Activated CD4-positive, alpha-beta T cell treated with anti-CD3 and anti-CD28 coated beads, Interleukin-2, amount 10 ng/mL, durations not matched to agents 24 days and 14 days (primary cell): ENCODE measurements at places on chromosomes 5 and 9. TPM values are rescaled to one million over a fixed set of nuclear protein-coding genes. Genes with fewer than 3 reads are reported as not detected.
A peak's percentile ranks its signal among the peaks of the same experiment; 100 is the strongest.

- no peaks in the 10 kb centered on the region for H3K4me1 ChIP-seq
- no peak overlapping the region for H3K27ac ChIP-seq
- H3K27me3 ChIP-seq: no peaks in the 10 kb centered on the region
- no peak overlapping the region for H3K4me3 ChIP-seq
- H3K36me3 ChIP-seq: no peaks in the 10 kb centered on the region
These were observed 414.0 kb downstream of the NFIB start for GRCh38 chr9:13899924-13900323.

DNA sequence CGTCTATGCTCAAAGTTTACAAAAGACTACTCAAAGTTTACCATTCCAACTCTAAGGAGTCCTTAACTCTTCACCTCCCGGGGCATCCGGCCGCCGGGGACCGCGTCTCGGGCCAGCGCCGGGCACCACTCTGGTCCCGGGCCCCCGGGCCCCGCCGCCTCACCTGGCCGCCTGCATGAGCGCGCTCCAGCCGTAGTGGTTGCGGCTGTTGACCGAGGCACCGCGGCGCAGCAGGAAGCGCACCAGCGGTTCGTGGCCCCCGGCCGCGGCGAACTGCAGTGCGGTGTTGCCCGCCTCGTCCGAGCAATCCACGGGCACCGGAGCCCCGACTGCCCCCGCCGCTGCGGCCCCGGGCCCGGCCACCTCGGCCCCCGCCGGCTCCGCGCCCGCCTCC lies 388 bp downstream of the ANKS6 start:
- H3K36me3 ChIP-seq: peaks cover 3% of the 10 kb centered on the region
- peaks cover 18% of the 10 kb centered on the region for H3K27me3 ChIP-seq
- peak; percentile 75 for DNase-seq
- peak overlapping the region; percentile 32 for H3K4me3 ChIP-seq
- H3K4me1 ChIP-seq: peaks cover 24% of the 10 kb centered on the region

- no peaks in the 10 kb centered on the region for H3K36me3 ChIP-seq
- no peaks in the 10 kb centered on the region for H3K4me1 ChIP-seq
- H3K27me3 ChIP-seq: no peaks in the 10 kb centered on the region
- no peak overlapping the region for H3K27ac ChIP-seq
- DNase-seq: no peak
- H3K4me3 ChIP-seq: no peak overlapping the region
These were observed 515.2 kb downstream of the ZNF608 start for GRCh38 chr5:124231230-124231629.

DNA sequence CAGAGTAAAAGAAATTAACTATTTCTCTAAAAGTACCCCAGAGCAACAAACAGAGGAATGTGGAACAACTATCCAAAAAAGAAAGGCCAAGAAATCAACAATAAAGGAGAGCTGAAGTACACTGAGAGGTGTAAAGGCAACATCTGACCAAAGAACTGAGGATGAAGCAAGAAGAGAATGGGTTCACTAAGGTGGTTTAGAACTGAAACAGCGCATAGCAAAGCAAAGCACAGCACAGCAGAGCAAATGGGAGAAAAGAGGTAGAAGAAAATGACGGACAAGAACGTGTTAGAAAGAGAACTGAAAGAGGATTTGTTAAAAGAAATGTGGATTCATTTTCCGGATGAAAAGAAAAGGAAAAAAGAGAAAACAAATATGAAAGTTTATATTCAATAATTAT lies 25.8 kb downstream of the RFX3 start:
- no peak overlapping the region for H3K27ac ChIP-seq
- peaks cover 9% of the 10 kb centered on the region for H3K4me1 ChIP-seq
- peaks cover 7% of the 10 kb centered on the region for H3K36me3 ChIP-seq
- H3K4me3 ChIP-seq: peak overlapping the region; percentile 1

- no peak overlapping the region for H3K4me3 ChIP-seq
- H3K4me1 ChIP-seq: no peaks in the 10 kb centered on the region
- H3K36me3 ChIP-seq: no peaks in the 10 kb centered on the region
- DNase-seq: no peak
- no peak overlapping the region for H3K27ac ChIP-seq
These were observed 96.0 kb upstream of the DAPK1 start for GRCh38 chr9:87401681-87402080.

DNA sequence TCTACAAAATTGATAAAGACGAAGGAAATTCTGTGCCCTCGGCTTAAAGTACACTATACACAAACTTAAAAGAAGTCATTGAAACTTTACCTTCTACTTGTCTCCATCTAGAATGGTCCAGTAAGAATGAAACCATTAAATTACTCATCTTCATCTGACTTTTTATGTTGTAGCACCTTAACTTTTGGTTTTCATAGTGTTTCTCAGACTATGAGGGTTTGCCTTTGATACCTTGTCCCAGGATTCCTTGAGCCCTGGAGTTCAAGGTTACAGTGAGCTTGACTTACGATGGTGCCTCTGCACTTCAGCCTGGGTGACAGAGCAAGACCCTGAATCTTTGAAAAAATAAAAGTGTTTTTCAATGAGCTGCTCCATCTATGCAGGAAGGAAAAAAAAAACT lies 132.2 kb downstream of the CDC42SE2 start:
- peak; percentile 81 for DNase-seq
- H3K27ac ChIP-seq: peak overlapping the region; percentile 93
- H3K36me3 ChIP-seq: peaks cover 80% of the 10 kb centered on the region
- H3K27me3 ChIP-seq: no peaks in the 10 kb centered on the region
- H3K4me3 ChIP-seq: peak overlapping the region; percentile 69

The PCDHGB6 gene
- total RNA-seq: 0.09 and 0.14 TPM in 2 replicates

The NIPAL4 gene
- 2.2 and 2.7 TPM in 2 replicates for total RNA-seq

DNA sequence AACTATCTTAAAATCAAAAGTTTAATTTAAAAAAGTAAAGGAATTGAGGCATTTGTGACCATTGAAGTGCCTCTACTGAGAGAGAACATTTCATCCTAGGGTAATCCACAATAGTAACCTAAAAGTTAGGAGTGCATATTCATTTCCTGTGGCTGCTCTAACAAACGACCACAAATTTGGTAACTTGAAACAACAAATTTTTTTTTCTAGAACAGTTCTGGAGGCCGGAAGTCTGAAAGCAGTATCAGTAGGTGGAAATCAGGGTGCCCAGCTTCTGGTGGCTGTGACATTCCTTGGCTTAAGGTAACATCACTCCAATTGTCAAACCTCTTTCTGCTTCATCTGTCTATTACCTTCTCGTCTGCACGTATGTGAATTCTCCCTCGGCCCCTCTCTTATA lies 67.1 kb upstream of the SSBP2 start:
- no peaks in the 10 kb centered on the region for H3K36me3 ChIP-seq
- peaks cover 23% of the 10 kb centered on the region for H3K4me1 ChIP-seq
- DNase-seq: peak; percentile 68

- H3K4me3 ChIP-seq: no peak overlapping the region
- no peaks in the 10 kb centered on the region for H3K36me3 ChIP-seq
- DNase-seq: no peak
- H3K27ac ChIP-seq: no peak overlapping the region
These were observed 103.6 kb downstream of the HSPA4 start for GRCh38 chr5:133155326-133155969.

The NAA35 gene
- 28.0 and 29.6 TPM in 2 replicates for total RNA-seq

- no peaks in the 10 kb centered on the region for H3K27me3 ChIP-seq
- no peaks in the 10 kb centered on the region for H3K36me3 ChIP-seq
- H3K4me1 ChIP-seq: peaks cover 16% of the 10 kb centered on the region
- H3K27ac ChIP-seq: no peak overlapping the region
- H3K4me3 ChIP-seq: no peak overlapping the region
These were observed 156.9 kb upstream of the NR3C1 start for GRCh38 chr5:143560378-143560777.

DNA sequence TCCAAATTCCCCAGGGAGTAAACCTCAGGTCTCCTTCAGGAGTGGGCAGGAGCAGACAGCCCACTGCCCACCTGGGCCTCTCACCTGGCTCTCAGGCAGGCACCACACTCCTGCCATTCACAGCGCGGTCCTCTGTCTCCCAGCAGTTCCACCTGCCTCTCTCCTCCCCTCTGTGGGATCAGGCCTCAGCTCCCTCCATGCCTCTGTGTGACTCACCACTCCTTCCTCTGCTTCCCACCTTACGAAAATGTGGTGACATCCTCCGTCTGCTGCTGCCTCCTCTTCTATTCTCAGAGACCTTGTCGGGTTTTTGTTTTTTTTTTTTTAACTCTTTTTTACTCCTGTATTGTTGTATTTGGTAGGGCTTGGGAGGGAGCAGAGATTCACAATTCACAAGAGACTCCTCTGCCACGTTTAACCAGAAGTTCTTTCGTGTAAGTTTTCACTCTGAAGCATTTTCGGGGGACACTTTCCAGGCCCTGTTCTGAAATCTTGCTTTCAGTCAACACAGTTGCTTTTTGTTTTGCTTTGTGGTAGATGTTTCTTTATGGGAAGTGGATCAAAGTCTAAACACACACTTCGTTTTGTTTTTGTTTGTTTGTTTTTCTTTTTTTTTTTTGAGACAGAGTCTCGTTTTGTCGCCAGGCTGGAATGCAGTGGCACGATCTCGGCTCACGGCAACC lies 21.1 kb upstream of the CDKN2AIPNL start:
- DNase-seq: no peak
- peaks cover 9% of the 10 kb centered on the region for H3K27me3 ChIP-seq
- H3K27ac ChIP-seq: peak overlapping the region; percentile 67
- H3K4me1 ChIP-seq: peaks cover 23% of the 10 kb centered on the region

The DMRT3 gene
- not detected in 2 replicates for total RNA-seq

The OR1J2 gene
- not detected in 2 replicates for total RNA-seq

DNA sequence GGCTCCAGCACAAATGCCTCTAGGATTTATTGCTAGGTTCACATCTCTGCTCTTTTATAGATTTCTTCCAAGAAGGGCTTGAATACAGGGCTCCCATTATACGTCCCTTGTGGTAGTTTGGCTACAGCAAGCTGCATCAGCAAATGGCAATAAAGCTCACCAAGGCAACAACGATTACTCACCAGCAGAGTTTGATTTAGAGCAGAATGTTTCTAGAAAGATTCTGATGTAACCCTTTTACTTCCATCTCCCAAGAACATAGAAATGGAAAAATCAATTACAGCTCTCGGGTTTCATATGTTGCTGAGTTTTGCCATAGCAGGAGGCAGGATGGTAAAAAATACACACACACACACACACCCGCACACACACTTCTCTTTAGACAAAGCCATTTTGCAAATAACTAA lies 124.2 kb upstream of the TNPO1 start:
- no peak overlapping the region for H3K4me3 ChIP-seq
- no peaks in the 10 kb centered on the region for H3K36me3 ChIP-seq
- no peaks in the 10 kb centered on the region for H3K4me1 ChIP-seq
- DNase-seq: no peak
- no peak overlapping the region for H3K27ac ChIP-seq

GRCh38 chr9:37922363-37923117 lies 18.6 kb upstream of the SLC25A51 start:
- H3K36me3 ChIP-seq: no peaks in the 10 kb centered on the region
- no peak for DNase-seq
- peaks cover 2% of the 10 kb centered on the region for H3K4me1 ChIP-seq
- no peak overlapping the region for H3K4me3 ChIP-seq
- H3K27ac ChIP-seq: no peak overlapping the region
- no peaks in the 10 kb centered on the region for H3K27me3 ChIP-seq

The SPATA31E1 gene
- not detected in 2 replicates for total RNA-seq
